H1 (cell line): ENCODE measurements at places on chromosomes 4 and X. TPM values are rescaled to one million over a fixed set of nuclear protein-coding genes. Genes with fewer than 3 reads are reported as not detected.

The CYBB gene
- total RNA-seq: 0.08 and 0.09 TPM in 2 replicates

The CXCL3 gene
- total RNA-seq: 5.2 TPM in 2 replicates

The TMPRSS11D gene
- total RNA-seq: not detected in 2 replicates

The ENAM gene
- total RNA-seq: not detected in 2 replicates

GRCh38 chr4:188492886-188493285 lies 353.6 kb downstream of the TRIML1 start:
- no peaks in the 10 kb centered on the region for H3K36me3 ChIP-seq
- no peaks in the 10 kb centered on the region for H3K27me3 ChIP-seq
- no peak overlapping the region for H3K4me3 ChIP-seq
- no peak for DNase-seq
- H3K27ac ChIP-seq: no peak overlapping the region

DNA sequence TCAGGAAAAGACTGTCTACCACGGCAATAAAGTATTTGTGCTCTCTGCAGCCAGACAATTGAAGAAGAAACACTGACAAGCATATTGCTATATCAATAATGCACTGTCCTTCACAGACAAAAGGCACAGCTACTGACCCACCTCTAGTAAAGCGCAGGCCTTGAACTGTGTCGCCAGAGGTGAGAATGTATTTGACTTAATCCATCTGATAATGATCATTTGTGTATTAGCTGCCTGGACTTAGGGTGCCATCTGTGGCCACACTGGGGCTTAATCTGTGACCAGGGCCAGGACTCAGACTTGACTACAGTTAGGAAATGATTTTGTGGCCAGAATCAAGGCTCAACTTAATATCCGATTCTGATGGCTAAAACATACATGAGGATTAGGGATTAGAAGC lies 260.4 kb downstream of the SMARCA1 start:
- no peaks in the 10 kb centered on the region for H3K4me1 ChIP-seq
- no peaks in the 10 kb centered on the region for H3K27me3 ChIP-seq
- no peak overlapping the region for H3K4me3 ChIP-seq

DNA sequence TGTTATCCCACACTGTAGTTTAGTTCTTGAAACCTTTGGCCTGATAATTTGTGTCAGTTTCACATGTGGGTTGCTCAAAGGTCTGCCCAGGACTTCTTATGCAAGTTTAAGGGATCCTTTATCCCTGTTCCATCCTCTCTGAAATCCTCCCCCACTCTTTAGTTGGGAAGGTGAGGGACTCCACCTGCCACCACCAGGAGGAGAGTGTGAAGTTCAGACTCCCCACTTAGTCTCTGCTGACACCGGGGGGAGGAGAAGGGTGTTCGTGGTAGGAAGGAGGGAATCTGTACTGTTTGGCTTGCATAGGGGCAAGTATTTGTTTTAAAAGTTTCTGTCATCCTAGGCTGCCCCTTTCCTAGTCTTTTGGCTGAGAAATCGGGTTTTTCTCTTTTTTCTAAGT lies 211.8 kb downstream of the PPP4R3C start:
- H3K27me3 ChIP-seq: no peaks in the 10 kb centered on the region
- no peaks in the 10 kb centered on the region for H3K36me3 ChIP-seq
- peak; percentile 27 for DNase-seq
